Ascending aorta (tissue), 2 donors: ENCODE measurements at places on chromosomes 1 and 21.
A peak's percentile ranks its signal among the peaks of the same experiment; 100 is the strongest.

DNA sequence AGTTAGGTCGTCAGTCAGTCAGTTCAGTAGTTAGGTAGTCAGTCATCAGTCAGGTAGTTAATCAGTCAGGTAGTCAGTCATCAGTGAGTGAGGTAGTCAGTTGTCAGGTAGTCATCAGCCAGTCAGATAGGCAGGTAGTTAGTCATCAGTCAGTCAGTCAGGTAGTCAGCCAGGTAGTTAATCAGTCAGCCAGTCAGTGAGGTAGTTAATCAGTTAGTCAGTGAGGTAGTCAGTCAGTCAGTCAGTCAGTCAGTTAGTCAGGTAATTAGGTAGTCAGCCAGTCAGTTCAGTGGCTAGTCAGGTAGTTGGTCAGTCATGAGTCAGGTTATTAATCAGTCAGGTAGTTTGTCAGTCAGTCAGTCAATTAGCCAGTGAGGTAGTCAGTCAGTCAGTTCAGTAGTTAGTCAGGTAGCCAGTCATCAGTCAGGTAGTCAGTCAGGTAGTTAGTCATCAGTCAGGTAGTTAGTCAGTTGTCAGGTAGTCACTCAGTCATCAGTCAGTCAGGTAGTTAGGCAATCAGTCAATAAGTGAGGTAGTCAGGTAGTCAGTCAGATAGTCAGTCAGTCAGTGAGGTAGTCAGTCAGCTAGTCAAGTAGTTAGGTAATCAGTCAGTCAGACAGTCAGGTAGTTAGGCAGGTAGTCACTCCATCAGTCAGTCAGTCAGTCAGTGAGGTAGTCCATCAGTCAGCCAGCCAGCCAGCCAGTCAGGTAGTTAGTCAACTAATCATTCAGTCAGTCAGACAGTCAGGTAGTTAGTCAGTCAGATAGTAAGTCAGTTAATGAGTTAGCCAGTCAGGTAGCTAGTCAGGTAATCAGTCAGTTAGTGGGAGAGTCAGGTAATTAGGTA is 16.2 kb downstream of the KRTAP10-1 start:
- no peaks in the 10 kb centered on the region for H3K36me3 ChIP-seq
- no peak for DNase-seq
- H3K4me3 ChIP-seq, result no peak overlapping the region
- no peak overlapping the region for H3K27ac ChIP-seq

- no peak for DNase-seq
- no peak overlapping the region for H3K4me3 ChIP-seq
- H3K27ac ChIP-seq, result no peak overlapping the region
- no peaks in the 10 kb centered on the region for H3K27me3 ChIP-seq
Observed at GRCh38 chr21:33763582-33763899, 121.2 kb downstream of the ITSN1 start.

GRCh38 chr21:26047279-26047967 is 123.1 kb downstream of the APP start:
- peaks cover 24% of the 10 kb centered on the region for H3K36me3 ChIP-seq
- no peak for DNase-seq
- H3K27me3 ChIP-seq, result no peaks in the 10 kb centered on the region
- H3K4me3 ChIP-seq, result no peak overlapping the region

- no peaks in the 10 kb centered on the region for H3K36me3 ChIP-seq
- no peak overlapping the region for H3K27ac ChIP-seq
- no peak overlapping the region for H3K4me3 ChIP-seq
- no peaks in the 10 kb centered on the region for H3K4me1 ChIP-seq
- no peak for DNase-seq
Observed at GRCh38 chr1:23196627-23197328, 20.5 kb downstream of the HTR1D start.

GRCh38 chr1:79792219-79792930 is 785.8 kb upstream of the ADGRL4 start:
- H3K36me3 ChIP-seq, result no peaks in the 10 kb centered on the region
- peak overlapping the region; percentile 25 for H3K27ac ChIP-seq
- no peaks in the 10 kb centered on the region for H3K4me1 ChIP-seq
- H3K4me3 ChIP-seq, result no peak overlapping the region

DNA sequence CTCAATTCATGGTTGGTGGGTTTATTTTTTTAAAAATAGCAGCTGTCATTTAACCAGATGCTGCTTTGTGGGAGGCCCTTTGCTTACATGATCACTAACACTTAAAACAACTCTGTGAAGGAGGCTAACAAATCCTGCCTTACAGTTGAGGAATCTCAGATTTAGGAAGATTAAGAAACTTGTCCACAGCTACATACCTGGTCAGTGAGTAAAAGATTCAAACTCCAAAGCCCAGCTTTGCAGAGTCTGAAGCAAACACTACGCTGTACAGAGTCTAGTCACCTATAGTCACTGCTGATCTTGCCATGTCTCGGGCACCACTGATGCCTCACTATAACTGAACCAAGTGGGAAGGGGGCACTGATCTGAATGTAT is 535.4 kb downstream of the SMYD3 start:
- no peak for DNase-seq
- H3K36me3 ChIP-seq, result no peaks in the 10 kb centered on the region
- no peak overlapping the region for H3K4me3 ChIP-seq
- no peaks in the 10 kb centered on the region for H3K27me3 ChIP-seq

DNA sequence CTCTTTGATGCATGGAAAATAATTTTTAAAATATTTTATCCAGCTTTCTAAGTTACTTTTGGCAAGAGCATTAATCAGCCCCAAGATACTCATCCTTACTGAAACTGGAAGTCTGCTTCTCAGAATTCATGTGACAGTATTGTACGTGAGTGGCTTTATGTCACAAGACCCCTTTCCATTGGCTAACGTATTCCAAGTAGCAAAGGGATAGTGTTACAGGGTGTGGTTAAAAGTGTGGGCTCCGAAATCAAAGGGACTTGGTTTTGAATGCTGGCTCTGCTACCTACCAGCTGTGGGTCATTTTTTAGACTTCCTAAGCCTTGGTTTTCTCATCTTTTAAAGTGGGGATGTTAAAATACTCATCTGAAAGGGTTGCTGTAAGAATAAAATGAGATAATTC is 91.7 kb downstream of the RHOU start:
- H3K27me3 ChIP-seq, result no peaks in the 10 kb centered on the region
- no peak overlapping the region for H3K4me3 ChIP-seq
- H3K36me3 ChIP-seq, result no peaks in the 10 kb centered on the region

DNA sequence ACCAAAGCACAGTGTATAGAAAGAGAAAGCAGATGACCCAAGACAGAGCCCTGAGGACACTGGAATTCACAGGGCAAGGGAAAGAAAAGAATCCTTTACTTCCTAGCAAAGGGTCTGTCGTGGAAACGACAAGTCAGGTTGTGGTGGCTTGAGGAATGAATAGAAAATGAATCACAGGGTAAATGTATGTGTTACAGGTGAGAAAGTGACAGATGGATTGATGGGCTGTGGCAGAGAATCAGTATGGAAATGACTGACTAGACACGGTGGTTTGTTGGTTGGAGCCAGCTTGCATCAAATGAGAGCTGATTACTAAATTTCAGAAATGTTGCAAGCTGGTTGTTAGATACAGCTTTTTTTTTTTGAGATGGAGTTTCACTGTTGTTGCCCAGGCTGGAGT is 46.9 kb downstream of the PTP4A2 start:
- H3K27me3 ChIP-seq, result no peaks in the 10 kb centered on the region
- no peak overlapping the region for H3K27ac ChIP-seq
- H3K4me1 ChIP-seq, result no peaks in the 10 kb centered on the region
- no peaks in the 10 kb centered on the region for H3K36me3 ChIP-seq
- no peak for DNase-seq

DNA sequence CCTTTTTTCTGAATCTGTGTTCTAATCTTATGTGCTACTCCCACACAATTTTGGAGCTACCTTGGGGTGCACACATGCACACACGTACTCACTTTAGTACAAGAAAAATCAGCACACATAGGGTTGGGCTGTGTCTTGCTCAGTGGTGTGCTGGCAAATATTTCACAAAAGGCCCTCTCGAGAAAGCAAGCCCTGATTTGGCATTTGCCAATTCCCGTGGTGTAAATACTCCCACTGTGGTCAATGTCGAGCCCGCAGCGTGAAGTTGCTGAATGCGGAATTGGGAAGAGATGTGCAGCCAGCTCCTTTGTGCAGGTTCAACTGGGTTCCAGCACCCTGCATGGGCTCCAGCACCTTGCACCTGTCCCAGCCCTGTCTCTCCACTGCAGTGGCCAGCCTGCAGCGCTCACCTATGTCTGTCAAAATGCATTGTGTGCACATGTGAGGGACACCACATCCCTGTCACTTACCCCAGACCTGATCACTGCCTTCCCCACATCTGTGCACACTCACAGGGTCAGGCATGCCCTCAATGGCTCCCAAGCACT is 78.4 kb upstream of the WNT4 start:
- DNase-seq, result no peak
- no peaks in the 10 kb centered on the region for H3K36me3 ChIP-seq
- H3K4me1 ChIP-seq, result no peaks in the 10 kb centered on the region
- no peaks in the 10 kb centered on the region for H3K27me3 ChIP-seq
- H3K27ac ChIP-seq, result no peak overlapping the region

GRCh38 chr1:41661428-41662060 is 177.1 kb upstream of the EDN2 start:
- H3K4me1 ChIP-seq, result peaks cover 4% of the 10 kb centered on the region
- no peaks in the 10 kb centered on the region for H3K36me3 ChIP-seq
- no peaks in the 10 kb centered on the region for H3K27me3 ChIP-seq
- H3K27ac ChIP-seq, result no peak overlapping the region
- DNase-seq, result peak; percentile 72
- peak overlapping the region; percentile 63 for H3K4me3 ChIP-seq

DNA sequence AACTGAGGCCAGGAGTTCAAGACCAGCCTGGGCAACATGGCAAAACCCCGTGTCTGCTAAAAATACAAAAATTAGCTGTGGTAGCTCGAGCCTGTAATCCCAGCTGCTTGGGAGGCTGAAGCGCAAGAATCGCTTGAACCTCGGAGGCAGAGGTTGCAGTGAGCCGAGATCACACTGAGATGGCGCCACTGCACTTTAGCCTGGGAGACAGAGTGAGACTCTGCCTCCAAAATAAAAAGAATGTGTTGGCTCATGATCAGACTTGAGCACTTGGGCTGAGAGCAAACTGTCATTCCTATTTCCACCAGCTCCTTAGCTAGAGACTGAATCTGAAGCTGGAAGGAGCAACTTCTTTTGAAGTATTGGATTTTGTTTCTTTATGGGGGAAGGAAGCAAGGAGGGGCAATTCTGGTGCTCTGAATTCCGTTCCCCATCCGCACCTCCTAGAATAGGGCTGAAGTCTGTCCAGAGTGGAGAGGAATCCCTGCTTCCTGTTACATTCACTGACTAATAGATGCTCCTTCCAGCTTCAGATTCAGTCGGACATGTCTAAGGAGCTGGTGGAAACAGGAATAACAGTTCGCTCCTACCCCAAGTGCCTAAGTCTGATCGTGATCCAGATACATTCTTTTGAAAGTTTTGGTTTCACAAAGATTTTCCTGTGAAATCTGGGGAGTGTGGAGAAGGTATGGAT is 3.8 kb downstream of the ZNF672 start:
- peaks cover 23% of the 10 kb centered on the region for H3K36me3 ChIP-seq
- no peaks in the 10 kb centered on the region for H3K4me1 ChIP-seq
- H3K27ac ChIP-seq, result peak overlapping the region; percentile 61
- peak overlapping the region; percentile 14 for H3K4me3 ChIP-seq
- H3K27me3 ChIP-seq, result no peaks in the 10 kb centered on the region

GRCh38 chr21:44711327-44712202 is at the start of gene TSPEAR:
TSPEAR (minus strand) TSS chr21:44711572; CDS start chr21:44711514, 58 bp downstream.
- no peak for DNase-seq
- H3K27ac ChIP-seq, result no peak within 1 kb of the TSS
- no peak within 1 kb of the TSS for H3K4me3 ChIP-seq
- H3K27me3 ChIP-seq, result peaks cover 22% of the 10 kb centered on the region

DNA sequence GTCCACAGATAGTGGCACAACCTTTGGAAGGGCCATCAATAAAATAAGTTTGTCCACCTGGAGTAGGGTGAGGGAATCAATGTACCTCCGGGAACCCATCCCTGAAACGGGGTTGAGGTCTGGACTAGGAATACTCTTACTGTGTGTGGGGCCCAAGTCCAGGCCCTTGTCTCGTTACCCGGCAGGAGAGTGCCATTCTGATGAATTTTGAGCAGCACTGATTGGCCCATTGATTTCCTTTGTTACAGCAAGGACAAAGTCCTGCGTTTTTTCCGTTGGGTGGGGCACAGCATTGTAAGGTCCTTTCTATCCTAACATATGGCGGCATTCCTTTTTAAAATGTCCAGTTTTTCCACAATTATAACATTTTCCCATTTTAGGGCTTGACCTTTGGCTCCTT is 75.2 kb downstream of the AXDND1 start:
- H3K27ac ChIP-seq, result no peak overlapping the region
- no peak for DNase-seq
- no peaks in the 10 kb centered on the region for H3K4me1 ChIP-seq
- H3K27me3 ChIP-seq, result no peaks in the 10 kb centered on the region
- no peak overlapping the region for H3K4me3 ChIP-seq
- no peaks in the 10 kb centered on the region for H3K36me3 ChIP-seq

- DNase-seq, result no peak
- no peaks in the 10 kb centered on the region for H3K4me1 ChIP-seq
- H3K27me3 ChIP-seq, result no peaks in the 10 kb centered on the region
Observed at GRCh38 chr1:23521588-23521987, 9.4 kb downstream of the E2F2 start.

DNA sequence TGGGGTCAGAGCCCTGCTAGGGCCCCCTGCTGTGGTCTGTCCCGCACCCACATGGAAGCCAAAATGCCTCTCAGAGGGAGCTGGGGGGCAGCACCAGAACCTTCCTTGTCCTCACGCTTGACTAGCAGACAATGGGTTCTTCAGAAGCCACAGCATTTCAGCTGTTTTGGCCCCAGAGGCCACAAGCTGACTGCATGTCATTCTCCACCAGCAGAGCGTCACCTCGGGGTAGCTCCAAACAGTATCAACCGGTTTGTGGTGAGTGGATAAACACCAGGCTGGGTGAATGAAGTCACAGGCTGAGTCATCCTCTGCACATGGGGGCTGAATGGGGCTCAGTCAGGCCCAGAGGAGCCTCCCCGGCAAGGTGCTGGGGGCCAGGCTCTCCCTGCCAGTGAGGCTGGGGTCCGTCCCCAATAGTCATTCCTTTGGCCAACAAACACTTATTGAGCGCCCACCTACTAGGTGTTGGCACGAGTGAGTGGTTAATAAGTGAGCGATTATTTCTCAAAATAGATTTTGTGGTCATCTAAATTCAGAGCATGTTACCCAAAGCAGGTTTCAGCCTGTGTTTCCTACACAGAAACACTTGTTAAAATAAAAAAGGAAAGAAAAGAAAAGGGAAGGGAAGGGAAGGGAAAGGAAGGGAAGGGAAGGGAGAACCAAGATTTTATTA is 9.1 kb downstream of the OLIG1 start:
- H3K27me3 ChIP-seq, result no peaks in the 10 kb centered on the region
- no peak overlapping the region for H3K4me3 ChIP-seq
- H3K4me1 ChIP-seq, result no peaks in the 10 kb centered on the region

DNA sequence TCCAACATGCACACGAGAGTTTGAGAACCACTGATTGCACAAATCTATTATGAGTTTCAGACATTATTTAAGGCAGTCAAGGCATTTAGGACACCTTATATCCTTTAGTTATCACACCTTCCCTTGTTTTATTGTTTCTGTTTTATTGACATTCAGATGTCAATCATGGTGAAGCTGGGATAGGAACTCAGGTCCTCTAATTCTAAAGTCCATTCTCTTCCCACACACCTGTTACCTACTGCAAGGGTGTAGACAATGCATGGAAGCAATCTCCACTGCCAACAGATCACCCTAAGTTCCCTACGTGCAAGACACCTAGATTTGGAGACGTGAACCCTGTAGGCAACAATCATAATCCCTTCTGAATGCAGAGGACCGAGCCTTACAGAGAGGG is 2.6 kb downstream of the IGSF3 start:
- H3K27ac ChIP-seq, result no peak overlapping the region
- no peak for DNase-seq
- H3K4me3 ChIP-seq, result no peak overlapping the region
- no peaks in the 10 kb centered on the region for H3K36me3 ChIP-seq
- peaks cover 5% of the 10 kb centered on the region for H3K4me1 ChIP-seq
- H3K27me3 ChIP-seq, result no peaks in the 10 kb centered on the region

- no peaks in the 10 kb centered on the region for H3K36me3 ChIP-seq
- DNase-seq, result no peak
- H3K4me3 ChIP-seq, result no peak overlapping the region
- peak overlapping the region; percentile 8 for H3K27ac ChIP-seq
Observed at GRCh38 chr1:27628712-27629111, 6.3 kb downstream of the FGR start.
